Retinal pigment epithelial cell (primary cell): ENCODE measurements at places on chromosomes 3 and 15.

- peak; percentile 92 for DNase-seq
These were observed 64.8 kb downstream of the RFTN1 start for GRCh38 chr3:16448639-16449070.

GRCh38 chr15:73538123-73538522 is 95.1 kb downstream of the NPTN start:
- DNase-seq, result no peak

DNA sequence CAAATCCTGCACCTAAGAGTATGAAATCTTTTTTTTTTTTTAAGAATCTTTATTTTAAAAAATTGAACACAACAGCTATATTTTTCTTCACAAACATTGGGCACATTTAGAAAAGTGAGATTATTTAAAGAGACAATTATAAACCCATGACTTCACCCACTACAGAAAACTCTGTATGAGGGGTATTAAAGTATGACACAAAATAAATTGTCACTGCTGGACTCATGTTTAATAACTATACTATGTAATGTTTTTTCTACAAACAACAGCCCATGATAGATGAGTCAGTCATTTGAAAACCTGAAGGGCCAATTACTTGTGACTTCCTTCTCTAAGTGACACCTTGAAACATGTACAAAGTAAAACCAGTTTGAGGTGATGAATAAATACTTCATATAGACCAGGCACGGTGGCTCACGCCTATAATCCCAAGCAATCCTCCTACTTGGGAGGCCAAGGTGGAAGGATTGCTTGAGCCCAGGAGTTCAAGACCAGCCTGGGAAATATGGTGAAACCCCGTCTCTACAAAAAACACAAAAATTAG is 36.0 kb downstream of the AQR start:
- DNase-seq, result no peak

DNA sequence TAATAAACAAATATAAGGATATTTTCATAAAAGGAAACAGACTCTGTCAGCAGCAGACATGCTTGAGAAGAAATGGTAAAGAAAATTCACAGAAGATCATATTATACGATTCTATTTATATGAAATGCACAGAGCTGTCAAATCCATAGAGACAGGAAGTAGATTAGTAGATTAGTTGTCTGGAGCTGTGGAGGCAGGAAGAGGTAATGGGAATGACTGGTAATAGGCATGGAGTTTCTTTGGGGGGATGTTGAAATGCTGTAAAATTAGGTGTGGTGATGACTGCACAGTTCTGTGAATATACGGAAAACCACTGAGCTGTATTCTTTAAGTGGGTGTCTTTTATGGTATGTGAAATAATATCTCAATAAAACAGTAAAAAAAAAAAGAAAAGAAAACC is 35.3 kb downstream of the CEP152 start:
- DNase-seq, result no peak

DNA sequence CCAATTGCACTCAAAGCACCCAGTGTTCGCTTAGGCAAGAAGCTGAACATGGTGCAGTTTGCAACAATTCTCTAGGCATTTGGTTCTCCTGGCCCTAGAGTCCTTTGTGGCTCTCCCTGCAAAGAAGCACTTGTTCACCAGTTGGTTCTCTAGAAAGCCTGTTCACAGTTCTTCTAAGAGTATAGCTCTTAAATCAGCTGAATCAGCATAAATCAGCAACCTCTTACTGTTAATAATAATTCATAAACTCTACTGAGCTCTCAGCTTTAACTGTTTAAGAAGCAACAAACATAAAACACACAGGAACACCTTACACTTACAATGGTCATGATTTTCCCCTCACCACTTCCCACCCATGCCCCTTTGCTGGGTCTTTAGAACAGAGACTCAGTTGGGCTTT is 56.8 kb upstream of the PPP2R3A start:
- DNase-seq, result no peak

- DNase-seq, result no peak
These were observed 7.7 kb upstream of the MEF2A start for GRCh38 chr15:99558084-99558483.

GRCh38 chr3:187101184-187102072 is 37.9 kb downstream of the RPL39L start:
- DNase-seq, result no peak

DNA sequence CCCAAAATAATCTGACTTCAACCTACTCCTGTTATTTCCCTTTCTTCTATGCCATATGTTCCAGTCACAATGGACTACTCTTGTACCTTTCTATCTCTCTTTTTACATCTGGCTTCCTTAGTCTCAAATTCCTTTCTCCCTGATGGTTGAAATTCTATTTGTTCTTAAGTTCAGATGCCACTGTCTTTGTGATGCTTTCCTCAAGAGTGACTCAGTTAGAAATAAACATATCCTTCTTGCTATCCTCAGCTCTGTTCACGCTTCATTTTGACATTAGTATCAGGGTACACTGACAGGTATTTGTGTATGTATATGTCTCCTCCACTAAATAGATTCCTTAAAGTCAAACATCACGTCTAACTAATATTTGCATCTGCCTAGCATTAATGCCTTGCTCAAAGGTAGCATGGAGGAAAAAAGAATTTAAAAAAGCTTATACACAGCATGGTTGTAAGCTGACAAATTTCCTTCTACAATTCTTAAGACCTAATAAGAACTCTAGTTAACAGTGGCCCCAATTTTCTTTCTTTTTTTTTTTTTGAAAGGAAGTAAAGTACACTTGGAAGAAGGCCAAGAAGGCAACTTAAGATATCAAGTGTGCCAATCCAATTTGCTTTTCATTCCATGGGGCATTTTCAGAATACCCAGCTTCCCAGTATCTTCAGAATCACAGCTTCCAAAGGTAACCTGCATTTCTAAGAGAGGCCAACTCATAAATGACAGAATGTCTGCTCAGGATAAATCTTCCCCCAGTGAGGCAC is 58.0 kb downstream of the CHAC1 start:
- no peak for DNase-seq

- no peak for DNase-seq
These were observed 416 bp downstream of the PBRM1 start for GRCh38 chr3:52685285-52685708.

DNA sequence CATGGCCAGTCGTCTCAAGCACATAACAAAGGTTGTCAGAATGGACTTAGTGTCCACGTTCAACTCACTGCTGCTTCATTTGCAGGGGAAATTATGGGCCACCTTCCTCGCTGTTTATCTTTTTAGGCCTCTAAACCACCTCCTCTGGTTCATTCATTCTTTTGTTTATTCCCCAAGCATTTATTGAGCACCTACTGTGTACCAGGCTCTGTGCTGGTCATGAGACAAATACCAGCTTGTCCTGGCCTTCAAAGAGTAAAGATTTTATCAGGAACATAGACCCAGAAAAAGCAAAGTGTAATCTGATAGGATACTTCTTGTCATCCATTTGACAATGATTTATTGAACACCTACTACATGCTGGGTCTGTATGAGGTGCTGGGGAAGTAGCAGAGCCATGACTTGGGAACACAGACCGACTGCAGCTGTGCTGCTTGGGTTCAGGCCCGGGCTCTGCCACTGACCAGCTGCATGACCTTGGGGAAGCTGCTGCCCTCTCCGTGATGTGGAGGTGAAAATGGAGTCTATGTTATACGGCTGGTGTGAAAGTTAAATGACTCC is 63.4 kb upstream of the SLC6A6 start:
- no peak for DNase-seq

GRCh38 chr3:57918123-57918837 is 89.9 kb upstream of the FLNB start:
- DNase-seq, result no peak
